ENCODE measurements at places on chromosomes 7 and 10.

DNA sequence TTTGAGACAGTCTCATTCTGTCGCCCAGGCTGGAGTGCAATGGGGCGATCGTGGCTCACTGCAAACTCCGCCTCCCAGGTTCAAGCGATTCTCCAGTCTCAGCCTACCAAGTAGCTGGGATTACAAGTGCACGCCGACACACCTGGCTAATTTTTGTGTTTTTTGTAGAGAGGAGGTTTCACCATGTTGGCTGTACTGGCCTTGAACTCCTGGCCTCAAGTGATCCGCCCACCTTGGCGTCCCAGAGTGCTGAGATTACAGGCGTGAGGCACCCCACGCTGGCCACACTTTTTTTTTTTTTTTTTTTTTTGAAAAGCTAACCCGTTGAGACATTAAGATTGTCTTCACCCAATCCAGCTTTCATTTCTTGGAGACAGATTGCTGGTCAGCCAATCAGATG, 2.1 kb downstream of the ZNF273 start:
- DNase-seq = no peak

- no peak for DNase-seq
These were observed 174.8 kb downstream of the DKK1 start for GRCh38 chr10:52488606-52489485.

DNA sequence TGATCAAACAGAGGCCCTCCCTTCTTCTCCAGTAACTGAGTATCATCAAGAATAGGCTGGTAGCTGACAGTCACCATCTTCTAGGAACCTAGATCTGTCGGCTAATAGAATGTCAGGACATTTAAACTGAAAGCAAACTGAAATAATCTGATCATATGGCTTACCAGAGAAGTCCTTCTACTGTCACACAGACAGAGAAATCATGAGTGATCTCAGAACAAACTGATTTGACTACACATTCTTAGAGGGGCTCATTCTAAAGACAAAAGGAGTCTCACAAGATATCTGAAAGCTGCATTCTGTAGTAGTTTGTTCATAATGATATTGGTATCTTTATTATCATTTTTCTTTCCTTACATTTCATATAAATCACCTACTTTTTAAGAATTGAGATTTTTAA, 130.9 kb upstream of the ADCY1 start:
- DNase-seq = no peak

GRCh38 chr7:13155188-13155587, 467.8 kb downstream of the ARL4A start:
- no peak for DNase-seq

DNA sequence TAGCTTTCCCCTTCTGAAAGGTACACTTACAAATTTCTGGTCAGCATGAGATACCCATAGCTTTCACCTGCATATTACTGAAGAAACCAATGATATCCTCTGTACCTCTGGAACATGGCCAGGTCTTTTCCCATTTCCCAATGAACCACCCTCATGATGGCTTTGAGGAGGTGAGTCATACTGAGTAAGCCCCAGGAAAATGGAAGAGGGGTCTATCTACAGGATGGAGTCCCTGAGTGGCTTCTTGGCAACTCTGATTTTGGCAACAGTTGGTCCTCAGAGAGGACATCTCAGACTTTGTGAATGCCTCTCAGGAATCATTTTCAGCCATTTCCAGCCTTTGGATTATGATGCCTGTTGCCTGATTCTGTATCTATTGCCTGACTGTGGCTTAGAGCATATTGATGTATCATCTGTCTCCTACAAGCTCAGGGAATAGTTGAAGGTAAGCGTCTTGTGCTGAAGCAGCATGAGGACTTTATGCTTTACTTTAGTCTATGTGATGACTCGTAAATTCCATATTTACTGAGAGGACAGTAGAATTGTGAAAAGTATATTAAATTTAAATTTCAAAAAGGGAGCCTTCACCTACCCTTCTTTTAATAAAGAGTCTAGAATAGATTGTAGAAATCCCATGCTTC, 84.7 kb upstream of the DKK1 start:
- DNase-seq = no peak

DNA sequence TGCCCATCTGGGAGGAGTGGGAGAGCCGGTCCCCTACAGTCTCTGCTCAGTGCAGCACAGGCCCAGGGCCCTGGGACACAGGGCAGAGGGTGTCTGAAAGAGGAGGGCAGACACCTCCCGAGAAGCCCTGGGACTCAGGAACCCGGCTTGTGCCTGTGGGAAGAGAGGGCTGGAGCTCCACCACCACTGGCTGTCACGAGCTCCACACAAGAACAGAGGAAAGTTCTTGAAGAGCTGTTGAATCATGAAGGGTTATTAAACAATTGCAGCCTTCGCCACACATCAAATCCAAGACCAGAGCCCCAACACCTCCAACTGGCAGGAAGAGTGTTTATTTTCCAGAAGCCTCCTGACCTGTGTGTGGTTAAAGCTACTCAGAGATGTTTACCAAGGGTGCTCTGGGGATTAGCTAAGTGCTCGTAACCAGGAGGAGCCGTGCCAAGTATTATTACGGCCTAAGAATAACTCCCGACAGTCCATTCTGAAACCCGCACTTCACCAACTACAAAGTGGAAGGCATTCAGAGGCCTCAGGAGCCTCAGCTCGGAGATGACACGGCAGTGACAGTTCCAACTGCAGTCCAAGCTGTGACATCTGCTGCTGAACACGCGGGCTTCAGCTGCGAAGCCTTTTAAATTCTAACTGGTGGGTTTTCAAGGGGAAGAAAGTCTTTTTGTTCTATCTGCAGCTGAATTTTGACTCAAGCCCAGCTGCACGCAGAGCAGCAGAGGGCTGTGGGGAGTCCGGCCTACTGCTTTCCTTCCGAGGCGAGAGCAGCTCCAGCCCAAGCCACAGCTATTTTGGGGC, 75.1 kb downstream of the MAD1L1 start:
- peak; percentile 40 for DNase-seq

DNA sequence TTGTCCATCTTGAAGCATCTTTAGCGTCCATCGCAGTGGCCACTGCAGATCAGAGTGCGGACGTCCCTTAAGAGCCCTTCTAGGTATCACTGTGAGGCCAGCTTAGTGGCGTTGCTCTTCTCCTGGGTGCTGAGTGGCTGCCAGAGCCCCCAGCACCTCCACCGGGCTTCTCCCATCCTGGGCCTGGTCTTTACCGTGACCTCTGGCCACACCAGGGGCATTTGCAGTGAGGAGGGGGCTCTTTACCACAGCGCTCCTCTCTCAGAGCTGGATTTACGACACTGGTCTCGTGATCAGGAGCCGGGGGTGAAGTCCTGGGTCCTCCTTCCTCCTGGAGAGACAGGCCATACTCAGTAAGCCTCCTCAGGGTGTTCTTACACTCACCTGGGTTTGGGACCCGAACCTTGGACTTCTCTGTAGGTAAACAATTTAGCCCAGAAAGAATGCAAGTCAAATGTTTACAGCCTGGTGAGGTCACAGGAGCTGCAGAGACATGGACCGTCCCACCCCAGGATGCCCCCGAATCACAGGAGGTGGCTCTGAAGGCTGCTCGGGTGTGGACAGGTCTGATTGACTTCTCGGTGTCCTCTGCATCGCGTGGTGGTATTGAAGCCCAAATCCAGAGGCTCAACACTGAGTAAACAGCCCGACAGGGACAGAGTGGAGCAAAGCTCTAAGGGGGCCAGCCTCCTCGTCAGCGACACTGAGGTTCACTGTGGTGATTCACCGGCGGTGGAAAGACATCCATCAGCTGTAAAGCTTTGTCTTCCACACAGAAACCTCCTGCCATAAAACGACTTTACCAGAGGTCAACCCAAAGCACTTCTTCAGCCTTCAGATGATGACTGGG, 33.0 kb downstream of the JAKMIP3 start:
- DNase-seq = no peak

DNA sequence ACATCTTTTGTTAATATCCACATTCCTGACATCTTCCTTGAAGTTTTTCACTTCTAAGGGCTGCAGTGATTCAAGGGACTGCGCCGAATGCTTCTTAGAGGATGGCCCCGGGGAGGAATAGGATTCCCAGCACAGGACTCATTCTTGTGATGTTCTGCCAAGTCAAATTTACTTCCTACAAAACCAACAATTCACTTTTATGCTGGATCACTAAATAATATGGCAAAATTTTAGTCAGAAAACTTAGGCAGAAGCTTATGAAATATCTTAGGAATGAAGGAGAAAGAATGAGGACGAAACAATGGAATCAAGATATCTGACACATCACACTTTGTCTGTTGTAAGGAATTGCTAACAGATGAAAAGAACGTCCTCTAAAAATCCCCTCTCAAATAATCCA, 151.5 kb downstream of the JAZF1 start:
- DNase-seq = no peak

- no peak for DNase-seq
These were observed 159.8 kb upstream of the STEAP1 start for GRCh38 chr7:89994483-89994882.

DNA sequence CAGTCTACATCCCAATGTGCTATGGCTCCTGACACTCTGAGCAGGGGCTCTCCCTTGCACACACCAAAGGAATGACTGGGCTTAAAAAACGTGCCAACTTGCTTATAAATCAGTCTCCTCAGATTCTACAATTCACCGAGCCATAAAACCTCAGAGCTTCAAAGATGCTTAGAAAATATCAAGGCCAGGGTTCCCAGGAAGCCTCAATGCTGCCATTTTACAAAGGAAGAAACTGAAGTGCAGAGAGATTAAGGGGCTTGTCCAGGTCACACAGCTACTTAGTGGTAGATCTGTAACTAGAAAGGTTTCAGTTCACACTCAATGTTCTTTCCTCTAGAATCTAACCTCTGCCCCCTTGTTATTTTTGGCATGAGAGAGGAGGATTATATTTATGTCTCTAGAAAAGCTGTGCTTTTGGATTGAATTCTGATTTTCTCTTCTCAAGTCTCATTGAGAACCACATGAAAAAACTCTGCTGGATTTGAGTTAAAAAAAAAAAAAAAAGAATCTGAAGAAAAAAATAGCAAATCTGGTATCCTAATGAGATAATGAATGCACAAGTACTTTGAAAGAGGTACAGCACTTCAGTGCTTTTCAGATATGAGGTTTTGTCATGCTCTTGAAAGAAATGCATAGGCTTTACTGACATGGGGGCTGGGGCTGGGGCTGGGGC, 22.3 kb upstream of the TSPAN33 start:
- no peak for DNase-seq

GRCh38 chr7:55536619-55537457, 35.5 kb downstream of the VOPP1 start:
- DNase-seq = no peak
